Smooth muscle cell of the umbilical artery (primary cell): ENCODE measurements at places on chromosomes 2 and 18. TPM values are rescaled to one million over a fixed set of nuclear protein-coding genes. Genes with fewer than 3 reads are reported as not detected.

The GREB1L gene
- 0.18 and 0.30 TPM in 2 replicates for total RNA-seq

The STPG4 gene
- 0.32 and 0.89 TPM in 2 replicates for total RNA-seq

The SOX11 gene
- 8.9 and 11.9 TPM in 2 replicates for total RNA-seq

The ABCG8 gene
- not detected in 2 replicates for total RNA-seq

The MARCHF7 gene
- 123 and 180 TPM in 2 replicates for total RNA-seq

The STAT4 gene
- 1.5 and 2.8 TPM in 2 replicates for total RNA-seq

The GKN1 gene
- 0.14 TPM in 1 of 2 replicates, not detected in the other for total RNA-seq

The GPAT2 gene
- 2.7 and 11.0 TPM in 2 replicates for total RNA-seq

The FBXO36 gene
- 1.8 and 2.6 TPM in 2 replicates for total RNA-seq

The RAX gene
- total RNA-seq, result not detected in 2 replicates

The MERTK gene
- total RNA-seq, result 0.30 and 0.46 TPM in 2 replicates

The CD207 gene
- not detected in 2 replicates for total RNA-seq

The BCL2 gene
- 0.89 and 1.3 TPM in 2 replicates for total RNA-seq
